ENCODE measurements at places on chromosomes 3 and 15.

DNA sequence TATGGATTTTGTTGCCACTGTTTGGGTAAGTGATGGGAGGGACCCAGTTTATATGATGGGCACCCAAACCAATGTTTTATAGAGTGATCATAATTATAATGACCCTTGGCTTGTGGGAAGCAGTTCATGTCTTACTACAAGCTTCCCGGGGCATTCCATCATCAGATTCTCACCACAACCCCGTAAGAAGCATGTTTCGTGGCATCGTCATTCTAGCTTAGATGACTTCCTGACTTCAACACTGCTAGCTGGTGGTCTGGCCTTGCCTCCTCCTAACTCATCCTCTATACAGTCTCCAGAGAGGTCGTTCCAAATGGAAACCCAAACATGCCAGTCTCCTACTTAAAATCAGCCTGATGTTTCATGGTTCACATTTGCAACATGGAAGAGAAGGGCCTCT is 226.9 kb downstream of the ADAMTS9 start:
- peak; percentile 89 for DNase-seq

DNA sequence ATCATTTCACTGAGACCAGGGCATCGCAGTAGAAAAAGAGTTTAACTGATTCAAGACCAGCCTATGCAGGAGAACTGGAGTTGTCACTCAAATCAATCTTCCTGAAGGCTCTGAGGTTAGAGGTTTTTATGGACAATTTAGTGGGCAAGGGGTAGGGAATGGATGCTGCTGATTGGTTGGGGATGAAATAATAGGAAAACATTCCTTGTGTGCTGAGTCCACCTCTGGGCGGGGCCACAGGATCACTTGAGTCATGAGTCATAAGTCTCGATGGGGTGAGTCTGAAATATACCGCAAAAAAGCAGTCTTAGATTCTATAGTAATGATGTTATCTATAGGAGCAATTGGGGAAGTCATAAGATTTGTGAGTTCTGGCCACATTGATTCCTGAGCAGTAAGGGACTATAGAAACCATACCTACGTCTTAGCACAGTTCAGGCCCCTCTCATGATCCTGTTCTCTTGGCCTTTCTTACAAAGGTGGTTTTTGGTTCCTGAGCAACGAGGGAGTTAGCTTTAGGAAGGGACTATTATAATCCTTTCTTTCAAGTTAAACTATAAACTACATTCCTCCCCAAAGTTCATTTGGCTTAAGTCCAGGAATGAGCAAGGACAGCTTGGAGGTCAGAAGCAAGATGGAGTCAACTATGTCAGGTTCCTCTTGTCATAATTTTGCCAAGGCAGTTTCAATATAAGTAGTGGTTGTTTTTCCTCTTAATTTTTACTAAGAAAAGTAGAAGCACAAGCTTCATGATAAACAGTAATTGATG is 2.7 kb upstream of the OPA1 start:
- DNase-seq: peak; percentile 76

DNA sequence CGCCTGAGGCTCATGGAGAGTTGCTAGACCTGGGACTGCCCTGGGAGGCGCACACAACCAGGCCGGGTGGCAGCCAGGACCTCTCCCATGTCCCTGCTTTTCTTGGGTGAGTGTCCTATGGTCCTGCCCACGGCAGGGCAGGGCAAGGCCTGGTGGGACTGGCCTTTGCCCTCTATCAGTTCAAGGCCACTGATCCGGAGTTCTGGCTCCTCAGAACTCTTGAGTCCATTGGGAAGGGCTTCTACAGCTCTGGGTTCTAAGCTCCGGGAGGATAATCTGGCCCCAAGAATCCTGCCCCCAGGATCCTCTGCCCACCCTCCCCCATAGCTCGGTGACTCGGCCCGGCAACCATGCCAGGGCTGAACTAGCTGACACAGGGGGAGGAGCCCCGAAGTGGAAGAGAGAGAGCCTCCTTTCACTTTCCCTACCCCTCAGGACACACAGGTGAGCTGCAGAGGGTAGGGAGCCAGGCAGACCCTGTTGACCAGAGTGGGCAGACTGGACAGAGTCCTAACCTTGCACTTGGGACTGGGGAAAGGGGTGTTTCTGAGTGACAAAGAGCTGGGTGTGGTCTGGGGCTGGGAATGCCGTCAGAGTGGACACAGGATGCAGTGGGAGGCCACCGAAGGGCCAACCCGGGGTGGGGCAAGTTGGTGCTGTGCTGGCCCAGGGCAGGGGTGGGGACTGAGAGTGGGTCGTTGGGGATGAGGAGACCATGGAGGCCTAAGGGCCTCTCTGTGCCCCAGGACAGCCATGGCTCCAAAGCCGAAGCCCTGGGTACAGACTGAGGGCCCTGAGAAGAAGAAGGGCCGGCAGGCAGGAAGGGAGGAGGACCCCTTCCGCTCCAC is 664 bp downstream of the PARP3 start:
- DNase-seq: peak; percentile 59

GRCh38 chr15:33113666-33114373 is 80.7 kb downstream of the FMN1 start:
- DNase-seq: no peak

- DNase-seq: peak; percentile 72
Measured at GRCh38 chr15:89837134-89837829, 22.6 kb upstream of the ANPEP start.

- no peak for DNase-seq
Measured at GRCh38 chr3:128965818-128966217, 28.1 kb downstream of the CFAP92 start.

- peak; percentile 98 for DNase-seq
Measured at GRCh38 chr3:42683875-42684598, 1.3 kb upstream of the KLHL40 start.

DNA sequence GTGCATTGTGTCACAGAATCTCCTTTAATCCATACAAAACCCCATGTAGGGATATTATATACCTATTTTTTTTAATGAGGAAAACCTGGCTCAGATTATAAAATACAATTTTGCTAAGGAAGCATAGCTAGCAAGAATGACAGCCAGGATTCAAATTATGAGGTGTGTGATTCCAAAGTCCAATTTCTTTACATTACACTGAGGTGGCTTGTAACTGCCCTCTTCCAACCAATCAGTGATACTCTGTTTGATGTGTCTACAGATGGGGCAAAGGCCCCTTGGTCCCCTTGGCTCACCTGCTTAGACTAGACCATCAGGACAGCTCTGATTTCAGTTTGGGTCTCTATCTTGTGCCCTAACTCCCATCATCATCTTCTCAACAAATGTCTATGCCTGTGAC is 120.3 kb upstream of the ADAMTS9 start:
- DNase-seq: no peak

GRCh38 chr3:188390775-188391443 is 237.0 kb downstream of the LPP start:
- DNase-seq: no peak

DNA sequence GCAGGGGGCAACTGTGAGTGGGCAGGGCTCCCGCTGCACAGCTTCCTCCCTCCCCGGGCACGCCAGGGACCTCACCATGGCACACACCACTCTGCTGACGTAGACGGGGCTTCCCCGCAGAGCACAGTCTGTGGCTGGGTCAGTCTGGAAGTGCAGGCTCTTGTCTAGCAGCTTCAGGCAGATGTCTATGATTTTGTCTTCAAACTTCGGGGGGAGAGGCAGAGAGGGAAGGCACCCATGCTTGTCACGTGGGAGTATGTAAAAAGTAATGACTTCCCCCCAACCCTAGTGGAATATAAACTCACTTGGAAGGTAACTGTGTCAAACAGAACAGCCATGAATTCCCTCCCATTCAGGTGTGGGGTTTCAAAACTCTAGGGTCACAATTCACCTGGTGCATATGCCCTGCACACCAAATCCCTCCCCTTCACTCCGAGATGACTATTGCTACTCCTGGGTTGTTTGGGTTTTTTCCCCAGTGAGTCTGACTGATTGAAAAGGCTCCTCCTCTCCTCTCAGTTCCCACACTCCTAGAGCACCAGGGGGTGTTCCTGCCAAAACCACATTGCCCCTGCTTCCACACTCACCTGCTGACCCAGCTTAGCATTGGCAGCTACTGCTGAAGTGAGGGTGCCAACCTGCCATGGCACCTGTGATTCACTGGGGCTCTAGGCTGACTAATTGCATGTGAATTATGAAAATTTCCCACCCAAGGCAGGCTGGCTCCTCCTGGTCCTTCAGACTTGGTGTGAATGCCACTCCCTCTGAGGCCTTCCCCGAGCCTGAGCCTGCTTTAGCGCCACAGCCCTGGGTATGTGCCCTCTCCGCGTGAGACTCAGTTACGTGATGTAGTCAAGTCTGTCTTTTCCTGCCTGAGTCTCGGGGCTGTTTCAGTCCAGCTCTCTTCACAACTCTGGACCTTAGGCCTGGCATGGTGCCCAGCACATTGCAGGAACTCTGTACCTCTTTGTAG is 13.0 kb downstream of the TGM5 start:
- DNase-seq: no peak

DNA sequence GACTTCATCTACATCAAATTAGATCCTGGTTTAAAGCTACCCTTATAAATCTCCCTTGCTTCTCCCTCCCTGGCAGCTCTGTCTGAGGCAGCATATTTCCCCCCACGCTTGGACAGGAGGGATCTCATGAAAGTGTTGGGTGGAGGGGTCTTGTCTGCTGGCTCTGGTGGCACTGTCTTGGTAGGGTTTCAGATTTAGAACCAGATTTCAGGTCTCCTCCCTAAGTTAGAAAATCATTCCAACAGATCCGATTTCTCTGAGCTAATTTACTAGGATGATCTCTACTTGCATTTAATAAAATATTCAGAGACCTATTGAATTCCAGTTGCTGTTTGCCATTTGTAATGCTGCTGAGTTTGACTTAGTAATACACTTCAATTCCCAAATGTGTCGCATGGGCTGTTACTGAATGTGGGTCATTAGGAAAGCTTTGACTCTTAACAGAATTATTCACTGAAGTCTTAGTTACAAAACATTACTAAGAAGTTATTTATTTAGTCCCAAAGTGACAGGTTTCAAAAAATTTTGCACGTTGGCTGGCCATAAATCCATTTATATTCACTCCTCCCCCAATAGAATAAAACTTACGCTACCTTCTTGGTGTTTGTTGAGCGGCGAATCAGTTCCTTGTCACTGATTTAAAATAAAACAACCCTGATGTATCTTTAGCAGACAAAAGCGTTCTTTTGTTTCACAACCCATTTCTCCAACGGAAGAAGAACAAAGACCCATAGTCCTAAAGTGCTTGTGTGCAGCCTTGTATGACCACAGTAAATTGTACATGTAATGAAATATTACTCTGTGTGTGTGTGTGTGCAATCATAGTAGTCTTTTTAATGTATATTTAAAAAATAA is 84.5 kb downstream of the TRAK1 start:
- no peak for DNase-seq

- no peak for DNase-seq
Measured at GRCh38 chr15:41790169-41790568, 15.9 kb downstream of the MAPKBP1 start.

- no peak for DNase-seq
Measured at GRCh38 chr3:73597476-73597875, 27.3 kb downstream of the PDZRN3 start.

DNA sequence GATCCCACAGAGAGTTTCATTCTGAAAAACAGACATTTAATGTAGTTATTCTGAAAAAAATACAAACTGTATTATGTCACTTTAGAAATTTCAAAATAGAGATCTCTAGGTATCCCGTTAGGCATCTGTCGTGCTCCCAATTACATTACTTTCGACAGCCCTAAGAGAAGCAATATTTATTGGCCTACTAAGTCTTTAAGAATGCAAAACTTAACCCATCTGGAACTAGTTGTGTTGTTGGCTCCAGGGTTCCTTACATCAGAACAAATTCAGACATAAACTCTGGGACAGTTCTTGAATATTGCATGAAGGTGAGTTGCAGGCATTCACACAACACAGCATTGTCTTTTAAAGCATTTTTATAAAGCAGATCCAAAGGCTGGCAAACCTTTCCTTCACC is 498.4 kb downstream of the FHIT start:
- DNase-seq: peak; percentile 78

- DNase-seq: no peak
Measured at GRCh38 chr15:34012461-34013028, 26.5 kb downstream of the AVEN start.

- no peak for DNase-seq
Measured at GRCh38 chr3:152621967-152622810, 212.7 kb upstream of the P2RY1 start.

DNA sequence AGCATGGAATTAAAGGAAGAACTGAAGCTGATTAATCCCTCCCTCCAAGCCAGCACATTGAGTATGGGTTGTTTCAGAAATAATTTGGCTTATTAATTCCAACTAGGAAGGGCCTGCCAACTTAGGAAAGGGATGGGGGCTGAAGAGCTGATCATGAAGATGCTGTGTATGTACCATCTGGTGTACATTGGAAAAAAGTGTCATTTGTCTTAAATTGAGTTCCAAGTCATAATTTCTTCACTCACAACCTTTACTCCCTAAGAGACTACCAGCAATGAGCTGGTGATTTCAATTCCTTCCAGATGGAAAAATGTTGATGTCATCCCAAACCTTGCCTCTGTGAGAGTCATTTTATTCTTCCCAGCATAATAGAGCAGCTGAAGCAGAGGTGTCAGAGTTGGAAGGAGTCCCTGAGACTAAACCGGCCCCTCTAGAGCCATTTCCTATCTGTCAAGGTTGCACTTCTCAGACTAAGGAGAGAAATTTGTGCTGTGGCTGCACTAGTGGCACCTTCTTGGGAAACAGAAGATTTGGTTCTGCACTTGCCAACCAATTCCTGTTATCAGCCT is 79.4 kb downstream of the GTPBP8 start:
- DNase-seq: peak; percentile 93

DNA sequence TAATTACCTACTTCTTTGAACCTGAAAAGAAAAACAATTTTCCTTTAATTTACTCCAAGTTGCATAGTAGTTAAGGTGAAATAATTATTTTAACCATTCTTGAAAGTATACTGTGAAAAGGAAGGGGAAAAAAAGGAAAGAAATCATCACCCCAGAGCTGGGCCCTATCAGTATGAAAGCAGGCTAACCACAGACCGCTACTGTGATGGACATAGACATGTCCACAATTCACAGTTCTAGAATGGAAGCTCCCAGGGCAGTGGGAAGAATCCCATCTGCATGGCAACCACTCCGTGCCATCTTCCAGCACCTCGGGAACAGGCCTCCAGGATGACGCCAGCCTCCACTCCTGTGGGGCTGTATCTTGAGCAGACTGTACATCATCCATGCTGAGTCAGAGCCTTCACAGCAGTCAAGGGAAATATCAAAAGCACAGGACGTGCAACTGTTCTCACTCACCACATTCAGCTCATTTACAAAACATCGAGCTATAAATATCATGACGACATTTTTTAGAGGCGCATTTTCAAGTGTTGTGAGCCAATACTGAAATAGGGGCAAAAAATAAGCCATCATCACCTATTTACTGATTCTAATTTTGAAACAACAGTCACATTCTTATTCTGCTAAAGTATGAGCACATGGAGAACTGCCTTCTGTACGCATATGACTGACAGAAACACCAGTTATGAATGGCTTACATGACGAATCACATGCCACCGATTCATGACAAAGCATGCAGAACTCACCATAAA is 119.7 kb downstream of the SNRK start:
- DNase-seq: peak; percentile 73

GRCh38 chr3:74897006-74897405 is 282.5 kb upstream of the CNTN3 start:
- peak; percentile 2 for DNase-seq

Data from fibroblast of mammary gland (primary cell).